Germinal center (tissue), 1 donor: ENCODE measurements at places on chromosomes 6 and 20.

- no peak for DNase-seq
Measured at GRCh38 chr20:59159091-59159490, 4.5 kb upstream of the ZNF831 start.

DNA sequence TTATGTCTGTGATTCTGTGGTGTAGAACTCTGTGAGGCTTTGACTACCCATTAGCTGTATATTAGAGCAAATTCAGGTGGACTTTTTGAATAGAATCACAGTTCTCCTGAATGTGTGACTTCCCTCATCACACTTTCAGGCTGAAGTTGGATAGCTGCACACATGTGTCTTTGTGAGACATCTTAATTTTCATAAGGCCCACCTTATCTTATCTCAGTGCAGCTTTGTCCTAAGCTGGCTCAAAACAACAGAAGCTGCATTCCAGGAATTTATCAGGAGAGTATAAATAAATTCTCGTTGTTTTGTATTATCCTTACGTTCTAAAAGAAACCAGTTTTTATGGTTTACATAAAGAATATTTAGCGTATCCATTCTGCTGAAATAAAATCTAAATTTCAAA is 26.2 kb upstream of the SLC35D3 start:
- no peak for DNase-seq

DNA sequence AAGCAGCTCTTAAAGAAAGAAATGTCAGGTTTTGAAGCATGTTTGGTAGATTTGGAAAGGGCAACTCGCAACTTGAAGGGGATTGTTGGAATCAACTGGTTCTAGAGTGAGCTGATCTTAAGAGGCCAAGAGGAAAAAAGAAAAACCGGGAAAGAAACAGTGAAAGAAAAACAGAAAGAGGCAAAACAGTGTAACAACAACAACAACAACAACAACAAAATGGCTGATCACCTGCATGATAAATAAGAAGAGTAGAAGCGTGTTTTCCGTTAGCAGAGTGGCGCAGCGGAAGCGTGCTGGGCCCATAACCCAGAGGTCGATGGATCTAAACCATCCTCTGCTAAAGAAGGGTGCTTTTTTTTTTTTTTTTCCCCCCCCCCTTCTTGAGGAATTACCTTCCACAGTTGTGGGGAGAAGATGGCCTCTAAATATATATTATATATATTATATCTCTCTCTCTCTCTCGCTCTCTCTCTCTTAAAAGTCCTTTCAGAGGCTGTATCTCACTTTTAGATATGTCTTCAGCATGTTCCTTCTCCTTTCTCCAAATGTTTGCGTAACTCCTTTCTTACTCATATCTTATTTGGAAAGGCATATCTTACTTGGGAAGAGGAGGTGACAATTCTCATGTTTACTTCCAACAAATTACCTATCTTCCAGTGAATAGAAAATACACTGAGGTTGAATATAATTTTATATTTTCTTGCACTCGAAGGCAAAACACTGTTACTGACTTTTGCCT is 134.4 kb downstream of the OR2B2 start:
- DNase-seq, result no peak

DNA sequence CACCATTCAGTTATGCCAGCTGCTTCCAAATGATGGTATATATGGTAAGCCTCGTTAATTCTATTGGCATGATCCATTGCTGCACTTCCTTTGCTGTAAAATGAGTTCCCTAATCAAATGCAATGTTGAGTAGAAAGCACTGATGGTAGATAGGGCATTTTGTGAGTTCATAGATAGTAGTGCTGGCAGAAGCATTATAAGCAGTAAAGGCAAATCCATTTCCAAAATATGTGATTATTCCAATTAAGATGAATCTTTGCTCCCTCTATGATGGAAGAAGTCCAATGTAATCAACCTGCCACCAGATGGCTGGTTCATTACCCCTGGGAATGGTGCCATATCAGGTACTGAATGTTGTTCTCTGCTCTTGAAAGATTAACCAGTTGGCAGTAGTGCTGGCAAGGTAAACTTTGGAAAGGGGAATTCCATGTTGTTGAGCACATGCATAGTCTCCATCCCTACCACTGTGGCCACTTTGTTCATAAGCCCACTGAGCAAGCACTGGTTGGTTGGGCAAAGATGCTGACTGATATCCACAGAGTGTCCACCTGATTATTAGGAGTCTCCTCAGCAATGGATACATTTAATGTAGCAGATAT is 5.6 kb upstream of the TBPL1 start:
- DNase-seq, result no peak

DNA sequence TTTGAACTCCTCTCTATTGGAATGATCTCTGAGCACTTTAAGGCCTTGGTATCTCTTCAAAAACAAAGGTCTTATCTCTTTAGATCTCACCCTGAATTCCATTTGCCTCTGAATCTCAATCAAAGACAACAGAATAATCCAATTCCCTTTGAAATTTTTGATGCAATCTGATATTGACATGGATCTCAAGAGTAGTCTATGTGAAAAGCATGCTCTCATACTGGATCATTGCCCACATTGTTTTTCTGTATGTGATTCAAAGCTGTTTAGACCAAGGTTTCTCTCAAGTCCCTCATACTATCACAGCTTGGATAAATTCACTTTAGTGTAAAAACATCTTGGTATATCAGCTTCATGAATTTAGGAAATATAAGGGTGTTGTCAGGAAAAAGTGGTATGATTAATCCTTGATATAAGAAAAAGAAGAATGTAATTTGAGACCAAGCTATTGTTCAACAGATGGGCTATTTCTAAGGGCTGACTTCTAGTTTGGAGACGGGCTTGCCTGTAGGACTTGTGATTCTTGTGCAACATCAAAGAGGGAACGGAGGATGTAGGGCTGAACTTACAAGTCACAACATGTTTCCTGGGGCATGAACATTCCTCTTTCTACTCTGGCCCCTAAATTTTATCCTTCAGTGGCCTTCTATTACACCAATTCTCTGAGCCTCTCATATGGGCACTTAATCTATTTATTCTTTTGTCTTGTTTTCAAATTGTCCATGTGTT is 77.9 kb upstream of the CITED2 start:
- DNase-seq, result no peak

- DNase-seq, result peak; percentile 20
Measured at GRCh38 chr20:59082077-59082740, 39.6 kb upstream of the PRELID3B start.

DNA sequence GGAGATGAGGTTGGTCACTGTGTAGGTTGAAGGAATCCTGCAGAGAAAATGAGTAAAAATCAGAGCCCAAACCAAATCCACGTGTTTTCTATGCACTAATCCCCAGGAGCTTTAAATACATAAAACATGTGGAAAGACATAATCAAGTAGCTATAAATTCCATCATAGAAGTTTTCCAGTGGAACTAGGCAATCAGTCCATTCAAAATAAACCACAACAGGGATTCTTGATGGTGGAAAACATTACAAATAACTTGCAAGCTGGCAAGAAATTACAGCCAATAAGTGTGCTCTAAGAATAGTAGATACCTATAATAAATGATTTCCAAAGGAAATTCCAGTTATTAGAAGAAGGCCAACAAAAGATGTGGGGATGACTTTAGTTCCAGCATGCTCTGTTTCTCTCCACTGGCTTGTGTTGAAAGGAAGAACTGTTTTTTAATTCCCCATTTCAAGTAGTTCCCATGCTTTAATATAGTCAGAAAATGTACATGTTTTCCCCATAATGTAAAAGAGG is 49.8 kb upstream of the ADGRG6 start:
- no peak for DNase-seq

- no peak for DNase-seq
Measured at GRCh38 chr6:13147376-13147775, 181.0 kb downstream of the TBC1D7 start.

GRCh38 chr6:156160007-156160794 is 617.0 kb upstream of the ARID1B start:
- no peak for DNase-seq

- peak; percentile 70 for DNase-seq
Measured at GRCh38 chr6:13395272-13396237, 67.2 kb upstream of the TBC1D7 start.

DNA sequence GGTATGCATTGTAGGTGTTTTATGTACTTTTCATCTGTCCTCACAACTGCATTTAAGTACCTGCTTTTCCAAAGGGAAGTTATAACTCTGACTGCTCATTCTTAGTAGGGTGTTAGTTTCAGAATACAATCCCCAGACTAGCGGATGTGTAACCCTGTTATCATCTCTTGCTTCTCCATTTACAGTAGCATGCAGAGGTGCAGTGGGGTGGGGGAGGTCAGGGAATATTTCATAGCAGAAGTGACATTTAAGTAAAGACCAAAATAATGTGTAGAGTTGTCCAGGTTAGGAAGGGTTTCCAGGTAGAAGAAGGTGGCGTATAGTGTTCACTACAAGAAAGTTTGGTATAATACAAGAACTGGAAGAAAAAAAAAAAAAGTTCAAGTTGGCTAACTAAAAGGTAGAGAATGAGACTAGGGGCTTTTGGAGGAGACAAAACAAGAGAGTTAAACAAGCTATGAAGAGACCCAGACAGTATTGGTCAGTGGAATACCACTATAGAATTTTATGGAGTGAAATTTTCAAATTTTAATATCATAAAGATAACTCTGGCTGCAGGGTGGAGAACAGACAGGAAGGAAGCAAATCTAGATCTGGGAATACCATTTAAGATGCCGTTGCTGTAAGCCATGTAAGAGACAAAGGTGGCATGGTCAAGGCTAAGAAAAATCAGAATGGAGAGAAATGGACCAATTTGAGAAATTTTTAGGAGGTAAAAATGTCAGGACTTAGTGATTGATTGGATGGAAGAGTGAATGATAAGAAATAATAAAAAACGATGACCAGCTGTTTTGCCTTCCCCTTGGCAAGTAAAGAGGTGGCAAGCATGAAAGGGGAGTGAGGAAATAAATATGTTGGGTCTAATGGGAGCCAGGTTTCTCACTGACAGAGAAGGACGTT is 2.2 kb upstream of the AHI1 start:
- DNase-seq, result no peak

GRCh38 chr20:49989234-49990065 is 6.7 kb downstream of the SNAI1 start:
- no peak for DNase-seq

DNA sequence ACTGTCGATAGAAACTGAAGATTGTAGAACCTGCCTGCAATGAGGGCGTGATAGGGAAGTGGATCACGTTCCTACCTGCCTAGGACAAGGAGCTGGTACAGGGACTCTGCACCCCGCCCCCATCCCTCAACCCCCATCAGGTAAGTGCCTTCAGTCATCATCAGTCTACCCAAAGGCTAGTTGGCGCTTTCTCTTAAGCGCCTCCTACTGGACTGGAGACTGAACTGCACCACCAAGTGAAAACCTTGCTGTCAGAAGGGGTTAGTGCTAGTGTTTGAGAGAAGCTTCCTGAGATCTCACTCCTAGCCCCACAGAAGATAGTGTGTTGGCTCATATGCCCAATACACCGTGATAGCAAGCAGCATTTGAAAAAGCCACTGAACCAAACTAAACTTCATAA is 706.5 kb upstream of the MAN1A1 start:
- DNase-seq, result peak; percentile 8

DNA sequence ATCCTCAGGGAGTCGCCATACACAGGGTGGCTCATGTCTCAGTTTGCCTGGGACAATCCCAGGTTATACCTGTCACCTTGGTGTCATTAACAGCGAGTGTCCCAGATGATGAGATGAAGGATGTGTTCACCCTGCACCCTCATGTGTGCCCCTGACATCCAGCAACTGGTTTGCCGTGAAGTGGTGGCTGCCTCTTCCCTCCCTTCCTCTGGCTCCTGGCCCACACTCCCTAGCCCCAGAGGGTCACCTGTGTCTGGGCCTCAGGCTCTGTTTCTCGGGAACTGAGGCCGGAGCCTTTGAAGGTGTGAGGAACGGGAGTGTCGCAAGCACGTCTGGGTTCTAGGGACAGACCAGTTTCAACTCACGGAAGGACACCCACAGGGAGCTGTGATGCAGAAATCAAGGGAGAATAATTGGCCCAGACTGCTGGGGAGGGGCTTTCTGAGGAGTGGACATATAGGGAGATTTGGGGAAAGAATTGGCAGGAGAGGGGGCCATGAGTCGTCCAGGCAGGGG is 35.8 kb upstream of the PHACTR3 start:
- no peak for DNase-seq
